ENCODE measurements at places on chromosomes 13 and 19.

DNA sequence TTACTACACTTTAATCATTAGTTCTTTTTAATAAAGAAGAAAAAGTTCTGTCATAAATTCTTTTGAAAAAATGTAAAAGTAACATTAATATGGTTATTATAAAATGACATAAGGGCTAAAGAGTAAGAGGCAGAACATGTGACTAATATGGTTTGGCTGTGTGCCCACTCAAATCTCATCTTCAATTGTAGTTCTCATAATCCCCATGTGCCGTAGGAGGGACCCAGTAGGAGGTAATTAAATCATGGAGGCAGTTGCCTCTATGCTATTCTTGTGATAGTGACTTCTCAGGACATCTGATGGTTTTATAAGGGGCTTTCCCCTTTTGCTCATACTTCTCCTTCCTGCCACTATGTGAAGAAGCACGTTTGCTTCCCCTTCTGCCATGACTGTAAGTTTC is 104.5 kb downstream of the UGGT2 start:
- DNase-seq: no peak

GRCh38 chr13:83881140-83881684 is 1.1 kb downstream of the SLITRK1 start:
- DNase-seq: no peak

GRCh38 chr19:18687740-18688465 is 4.4 kb downstream of the CRTC1 start:
- DNase-seq: no peak

DNA sequence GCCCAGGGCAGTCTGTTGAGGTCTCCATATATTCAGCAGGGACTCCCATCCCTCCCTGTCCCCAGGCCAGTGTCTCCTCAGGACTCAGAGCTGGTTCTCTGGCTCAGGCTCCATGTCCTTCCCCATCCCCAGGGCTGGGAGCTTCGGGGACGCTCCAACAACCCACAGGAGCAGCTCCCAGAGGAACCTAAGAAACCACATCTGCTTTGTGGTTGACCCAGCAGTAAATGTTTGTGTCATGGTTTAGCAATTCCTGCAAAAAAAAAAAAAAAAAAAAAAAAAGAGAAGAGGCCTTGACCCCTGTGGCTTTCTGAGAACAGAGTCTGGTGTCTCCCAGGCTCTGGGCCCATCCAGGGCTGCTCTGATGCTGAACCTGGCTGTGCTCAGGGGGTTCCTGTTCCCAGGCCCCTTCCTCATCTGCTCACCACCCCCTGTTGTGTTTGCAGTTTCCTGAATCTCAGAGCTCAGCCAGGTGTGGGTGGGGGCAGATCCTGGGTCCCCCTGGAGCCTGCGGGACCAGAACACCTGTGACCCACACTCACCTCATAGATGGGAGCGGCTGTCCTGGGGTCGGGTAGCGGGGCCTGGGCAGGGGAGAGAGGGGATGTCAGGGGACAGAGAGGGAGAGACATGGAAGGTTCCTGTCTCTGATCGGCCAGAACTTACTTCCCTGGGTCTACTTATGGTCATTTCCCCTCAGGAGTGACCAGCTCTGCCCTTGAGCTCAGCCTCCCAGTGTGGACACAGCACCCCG is 25.2 kb upstream of the CEACAM1 start:
- peak; percentile 66 for DNase-seq

GRCh38 chr13:91722267-91722884 is 324.0 kb downstream of the GPC5 start:
- DNase-seq: no peak

DNA sequence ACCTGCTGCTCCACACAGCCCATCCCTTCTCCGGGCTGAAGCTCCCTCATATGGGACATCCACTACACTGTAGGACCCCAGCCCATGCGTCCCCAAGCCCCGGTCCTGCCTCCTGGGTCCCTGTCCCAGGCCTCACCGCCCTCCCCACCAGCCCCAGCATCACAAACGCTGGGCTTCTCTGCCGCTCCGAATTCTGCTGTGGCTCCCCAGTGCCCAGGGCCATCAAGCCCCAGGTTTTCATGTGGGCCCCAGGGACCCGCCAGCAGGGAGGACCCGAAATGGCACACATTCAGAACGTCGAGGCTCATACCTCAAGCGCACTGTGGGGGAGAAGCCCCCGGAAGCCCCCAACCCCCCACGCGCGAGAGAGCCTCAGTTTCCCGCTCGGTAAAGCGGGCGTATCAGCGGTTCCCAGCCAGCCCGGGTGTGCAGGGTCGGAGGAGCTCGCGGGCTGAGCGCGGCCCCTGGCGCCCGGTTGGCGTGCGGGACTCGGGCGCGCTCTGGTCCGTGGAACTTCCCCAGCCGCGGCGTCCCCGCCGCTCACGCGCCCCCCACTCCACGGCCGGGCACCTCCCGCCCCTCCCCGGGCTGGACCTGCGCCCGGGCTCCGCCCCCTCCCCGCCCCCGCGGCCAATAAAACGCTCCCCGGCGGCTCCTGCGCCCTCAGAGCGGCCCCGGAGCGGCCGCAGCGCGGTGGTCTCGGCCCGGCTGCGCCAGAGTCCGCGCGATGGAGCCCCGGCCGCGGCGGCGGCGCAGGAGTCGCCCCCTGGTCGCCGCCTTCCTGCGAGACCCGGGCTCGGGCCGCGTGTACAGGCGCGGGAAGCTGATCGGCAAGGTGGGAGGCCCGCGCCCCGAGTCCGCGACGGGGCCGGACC is at the start of gene PLK5:
Gene PLK5 (plus strand): TSS at position 666 of the 875 bp plus-strand sequence. CDS start 2,920 bp downstream, outside the sequence.
- no peak for DNase-seq

DNA sequence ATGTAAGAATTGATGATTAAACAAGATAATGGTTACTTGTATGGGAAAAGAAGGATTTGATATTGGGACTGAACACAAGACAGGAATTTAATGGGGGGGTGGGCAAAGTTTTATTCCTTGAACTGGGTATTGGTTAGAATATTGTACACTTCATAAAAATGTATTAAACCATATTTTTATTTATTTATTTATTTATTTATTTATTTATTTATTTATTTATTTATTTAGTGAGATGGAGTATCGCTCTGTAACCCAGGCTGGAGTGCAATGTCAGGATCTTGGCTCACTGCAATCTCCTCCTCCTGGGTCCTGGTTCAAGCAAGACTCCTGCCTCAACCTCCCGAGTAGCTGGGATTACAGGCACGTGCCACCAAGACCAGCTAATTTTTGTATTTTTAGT is 287.1 kb upstream of the SLITRK5 start:
- no peak for DNase-seq

- DNase-seq: no peak
Measured at GRCh38 chr19:10116085-10116865, 3.4 kb downstream of the EIF3G start.

DNA sequence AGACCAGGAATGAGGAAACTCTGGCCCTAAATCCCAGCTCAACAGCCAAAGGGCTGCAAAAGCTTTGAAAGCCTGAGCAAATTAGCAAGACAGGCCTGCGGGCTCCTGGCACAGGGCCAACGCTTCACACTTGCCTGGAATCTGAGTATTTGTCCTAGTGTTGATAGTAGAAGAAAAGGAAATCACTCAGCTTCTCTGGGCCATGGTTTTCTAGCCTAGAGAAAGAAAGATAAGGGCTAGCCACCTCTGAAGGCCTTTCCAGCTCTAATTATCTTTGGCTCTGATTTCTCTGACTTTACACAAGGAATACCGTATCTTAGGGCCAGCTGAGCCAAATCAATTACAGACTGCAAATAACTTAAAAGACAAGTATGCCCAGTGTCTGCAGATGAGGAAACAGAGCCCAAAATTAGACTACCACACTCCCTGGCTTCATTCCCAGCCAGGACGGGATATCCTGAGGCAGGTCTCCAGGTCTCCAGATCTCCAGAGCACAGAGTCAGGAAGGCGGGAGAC is 69.6 kb downstream of the STK24 start:
- DNase-seq: no peak

DNA sequence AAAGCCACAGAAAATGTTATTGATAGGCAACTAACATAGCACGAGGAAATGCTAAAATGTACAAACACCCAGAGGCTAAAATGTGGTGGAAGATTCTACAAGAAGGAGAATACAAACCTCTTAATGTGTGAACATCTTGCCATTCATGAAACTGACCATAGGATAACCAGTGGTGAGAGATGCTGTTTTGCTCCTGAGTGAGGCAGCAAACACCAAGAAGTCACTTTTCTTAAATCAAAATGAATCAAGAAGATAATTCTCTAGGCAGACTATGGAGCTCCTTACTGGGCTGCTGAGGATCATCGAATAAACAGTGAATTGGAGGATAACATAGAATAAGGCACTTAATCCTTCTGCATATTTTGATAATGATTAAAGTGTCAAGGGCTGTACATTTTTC is 375.4 kb upstream of the SLITRK6 start:
- DNase-seq: no peak

DNA sequence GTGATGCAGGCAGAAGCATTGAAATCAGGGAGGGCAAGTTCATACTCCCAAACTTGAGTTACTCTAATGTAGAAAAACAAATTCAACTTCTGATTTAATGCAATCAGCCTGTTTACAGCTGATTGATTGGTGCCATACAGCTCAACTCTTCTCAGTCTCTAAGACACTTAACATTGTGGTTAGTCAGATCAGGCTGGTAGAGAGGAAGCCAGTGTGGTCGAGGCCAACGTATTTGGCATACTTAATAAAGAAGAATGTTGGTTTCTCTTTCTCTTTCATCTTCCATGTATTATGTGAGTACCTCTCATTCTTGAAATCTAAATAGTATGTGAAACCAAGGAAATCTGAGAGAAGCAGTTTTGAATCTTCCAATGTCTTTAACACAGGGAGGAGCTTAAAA is 255.0 kb upstream of the SLITRK1 start:
- peak; percentile 3 for DNase-seq

DNA sequence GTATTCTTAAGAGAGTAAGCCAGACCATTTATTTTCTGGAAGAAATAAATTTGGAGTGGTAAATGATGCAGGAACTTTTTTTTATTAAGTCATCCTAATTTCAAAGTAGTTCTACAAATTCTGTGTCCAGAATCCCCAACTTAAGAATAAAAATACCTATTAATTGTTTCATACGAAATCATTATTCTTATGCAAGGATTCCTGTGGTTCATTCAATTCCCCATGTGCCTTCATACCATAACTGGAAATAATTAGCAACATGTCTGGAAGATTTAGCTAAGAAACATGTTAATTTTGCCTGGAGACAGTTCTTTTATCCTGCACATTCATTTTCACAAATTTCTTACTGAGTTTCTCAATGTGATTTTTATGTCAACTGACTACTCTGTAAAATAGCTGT is 408.6 kb downstream of the PCDH9 start:
- DNase-seq: no peak

GRCh38 chr13:41675306-41675705 is 218.0 kb downstream of the RGCC start:
- DNase-seq: no peak

GRCh38 chr13:106034201-106034600 is 501.3 kb downstream of the EFNB2 start:
- no peak for DNase-seq

DNA sequence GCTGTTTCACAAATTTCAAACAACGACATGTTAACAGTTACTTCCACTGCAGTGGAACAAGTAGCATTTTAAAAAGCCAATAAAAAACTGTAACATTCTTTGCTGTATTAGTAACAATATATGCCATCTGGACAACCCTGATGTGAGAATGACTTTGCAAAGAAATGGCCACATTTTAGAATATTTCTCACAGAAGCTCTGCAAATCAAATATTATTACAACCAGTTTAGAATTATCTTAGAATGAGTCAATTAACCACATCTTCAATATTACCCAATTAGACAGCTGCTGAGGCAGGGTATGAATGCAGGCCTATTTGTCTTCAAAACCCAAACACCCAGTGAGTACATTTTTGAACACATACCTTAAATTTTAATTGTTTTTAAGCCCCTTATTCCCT is 3.2 kb downstream of the ZNF699 start:
- DNase-seq: peak; percentile 32

DNA sequence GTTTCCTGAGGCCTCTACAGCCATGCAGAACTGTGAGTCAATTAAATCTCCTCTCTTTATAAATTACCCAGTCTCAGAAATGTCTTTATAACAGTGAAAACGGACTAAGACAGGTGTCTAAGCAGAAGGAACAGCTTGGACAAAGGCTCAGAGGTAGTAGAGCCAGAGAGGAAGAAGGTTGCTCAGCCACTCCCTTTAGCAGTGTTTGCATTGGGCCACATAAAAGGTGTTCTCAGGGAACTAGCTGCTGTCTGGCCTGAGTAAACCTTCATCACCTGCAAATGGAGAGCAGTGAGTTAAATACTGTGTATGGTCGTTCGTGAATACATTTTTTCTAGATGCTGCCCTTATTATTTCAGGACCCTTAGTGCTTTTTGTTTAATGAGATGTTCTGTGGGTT is 383.4 kb downstream of the EFNB2 start:
- no peak for DNase-seq

DNA sequence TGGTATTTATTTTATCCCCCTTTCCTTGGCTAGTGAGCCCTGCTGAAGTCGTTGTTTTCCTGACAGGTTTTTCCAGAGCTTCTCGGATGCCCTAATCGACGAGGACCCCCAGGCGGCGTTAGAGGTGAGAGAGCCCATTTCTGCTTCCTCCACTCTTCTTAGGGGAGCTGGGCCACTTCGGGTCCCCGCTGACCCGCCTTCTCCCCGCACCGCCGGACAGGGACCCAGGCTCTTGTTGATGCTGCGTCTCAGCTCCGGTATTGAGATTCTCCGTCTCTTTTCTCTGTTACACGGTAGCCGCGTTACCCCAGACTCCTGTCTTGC is 306 bp downstream of the SUGT1 start:
- DNase-seq: peak; percentile 17

DNA sequence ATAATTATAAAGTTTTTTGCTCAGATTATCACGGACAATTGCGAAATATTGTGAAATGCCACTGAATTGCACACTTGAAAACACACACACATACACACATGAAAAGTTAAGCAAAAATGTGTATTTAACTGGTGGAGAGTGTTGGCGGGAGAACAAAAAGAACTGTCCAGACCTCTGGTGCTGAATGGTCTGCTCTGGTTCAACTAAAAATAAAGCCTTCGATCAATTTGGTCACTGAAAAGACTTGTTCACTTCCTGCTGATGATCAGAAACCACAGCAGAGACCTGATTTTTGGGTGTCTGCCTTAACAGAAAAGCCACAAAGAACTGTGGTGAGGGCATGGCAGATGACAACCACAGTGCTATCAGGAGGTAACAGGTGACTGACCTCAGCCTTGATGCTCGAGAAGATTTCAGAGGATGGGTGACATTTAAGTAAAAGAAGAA is 4.0 kb upstream of the IGFL1 start:
- no peak for DNase-seq
